ENCODE measurements at places on chromosomes 5 and 9.

DNA sequence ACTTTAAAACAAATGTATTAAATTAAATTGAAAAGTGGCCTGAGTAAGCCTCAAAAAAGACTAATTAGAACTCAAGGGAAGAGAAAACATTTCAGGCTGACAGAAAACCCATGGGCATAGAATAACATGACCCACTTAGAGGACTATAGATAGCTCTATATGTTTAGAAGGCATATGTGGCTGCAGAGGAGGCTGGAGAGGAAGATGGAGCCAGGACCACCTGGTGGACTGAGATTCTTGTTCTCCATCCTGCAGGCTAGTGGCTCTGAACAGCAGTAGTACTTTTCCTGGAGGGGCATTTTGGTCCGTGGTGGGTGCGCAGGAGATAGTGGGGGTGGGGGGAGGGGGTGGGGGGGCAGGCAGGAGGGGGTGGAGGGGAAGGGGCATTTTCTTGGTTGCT, 10.3 kb upstream of the NPR2 start:
- no peak for DNase-seq

GRCh38 chr5:146016764-146017484, 80.5 kb downstream of the SH3RF2 start:
- DNase-seq = no peak

- DNase-seq = no peak
These were observed 146.2 kb downstream of the CCDC192 start for GRCh38 chr5:127849408-127849807.

GRCh38 chr5:96936431-96937320, 796 bp downstream of the LNPEP start:
- DNase-seq = peak; percentile 54

GRCh38 chr5:5351288-5351979, 71.0 kb upstream of the ICE1 start:
- DNase-seq = no peak

GRCh38 chr5:136309932-136310598, 55.3 kb downstream of the TRPC7 start:
- no peak for DNase-seq

- no peak for DNase-seq
These were observed 166.8 kb downstream of the NNT start for GRCh38 chr5:43769571-43770355.

GRCh38 chr5:73186976-73187375, 14.0 kb downstream of the TMEM174 start:
- no peak for DNase-seq

DNA sequence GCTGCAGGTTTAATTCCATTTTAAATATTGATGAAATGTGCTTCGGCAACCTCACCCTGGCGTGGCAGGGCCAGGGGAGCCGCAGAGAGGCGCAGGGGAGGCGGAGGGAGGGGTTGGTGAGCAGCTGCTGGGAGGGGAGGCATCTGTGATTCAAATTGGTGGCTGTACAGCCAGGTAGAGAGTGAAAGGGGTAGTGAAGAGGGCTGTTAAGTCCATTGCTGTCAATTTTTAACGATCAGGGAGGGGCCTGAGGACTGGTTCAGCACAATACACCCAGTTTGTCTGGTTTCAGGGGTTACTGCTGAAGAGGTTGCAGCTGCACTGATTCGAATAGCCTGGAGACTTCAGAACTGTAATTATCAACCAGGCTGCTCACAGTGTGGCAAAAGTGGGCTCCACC, 31.3 kb downstream of the LHX6 start:
- DNase-seq = no peak

DNA sequence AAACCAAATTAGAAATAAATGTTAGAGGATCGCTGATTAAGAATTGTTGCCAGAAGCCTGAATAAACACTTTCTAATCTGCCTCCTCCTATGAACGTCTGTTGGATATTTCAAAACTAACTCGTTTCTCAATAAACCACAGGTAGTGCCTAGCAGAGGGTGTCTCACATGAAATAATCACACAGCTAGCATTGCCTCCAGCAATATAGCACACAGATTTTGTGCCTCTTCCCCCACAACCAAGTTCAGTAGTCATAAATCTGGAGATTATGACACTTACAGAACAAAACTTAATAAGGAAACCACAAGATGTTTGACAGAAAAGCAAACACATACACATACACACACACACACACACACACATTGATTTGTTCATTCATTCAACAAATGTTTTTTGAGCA, 173.2 kb upstream of the CDH10 start:
- no peak for DNase-seq

- DNase-seq = no peak
These were observed 38.5 kb downstream of the ADAMTS16 start for GRCh38 chr5:5178580-5178979.

- no peak for DNase-seq
These were observed 16.4 kb upstream of the TTC1 start for GRCh38 chr5:159992566-159992965.

GRCh38 chr9:114153761-114154599, 1.4 kb upstream of the COL27A1 start:
- DNase-seq = no peak

GRCh38 chr5:173891308-173892116, 3.4 kb downstream of the CPEB4 start:
- DNase-seq = no peak

DNA sequence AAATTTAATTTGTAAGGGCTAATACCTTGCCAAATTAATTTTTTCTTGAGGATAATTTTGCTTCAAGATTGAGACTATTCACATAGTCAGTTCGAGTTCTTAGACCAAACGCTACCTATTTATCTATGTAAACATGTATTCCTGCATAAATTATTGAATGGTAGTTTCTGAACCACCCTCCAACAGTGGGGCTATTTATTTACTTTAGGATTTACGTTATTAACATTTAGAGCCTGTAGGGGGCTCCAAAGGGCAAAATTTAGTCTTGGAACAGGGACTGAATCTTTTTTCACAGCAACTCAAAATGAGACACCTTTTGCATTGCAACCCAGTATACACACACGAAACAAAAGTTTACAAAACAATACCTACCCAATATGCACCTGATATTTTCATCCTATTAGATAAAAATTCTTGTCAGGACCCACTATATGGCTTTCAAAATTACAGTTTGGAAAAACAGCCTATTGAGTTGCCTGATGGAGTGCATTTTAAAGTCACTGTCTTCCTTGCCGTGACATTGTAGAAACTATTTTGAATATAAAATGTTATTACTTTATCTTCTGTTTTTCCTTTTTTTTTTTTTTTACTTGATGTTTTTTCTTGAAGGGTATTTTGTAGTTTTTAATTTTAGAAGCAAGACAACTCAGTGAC, 47.1 kb upstream of the POU4F3 start:
- DNase-seq = no peak

GRCh38 chr5:142360607-142361120, 35.8 kb upstream of the SPRY4 start:
- no peak for DNase-seq

DNA sequence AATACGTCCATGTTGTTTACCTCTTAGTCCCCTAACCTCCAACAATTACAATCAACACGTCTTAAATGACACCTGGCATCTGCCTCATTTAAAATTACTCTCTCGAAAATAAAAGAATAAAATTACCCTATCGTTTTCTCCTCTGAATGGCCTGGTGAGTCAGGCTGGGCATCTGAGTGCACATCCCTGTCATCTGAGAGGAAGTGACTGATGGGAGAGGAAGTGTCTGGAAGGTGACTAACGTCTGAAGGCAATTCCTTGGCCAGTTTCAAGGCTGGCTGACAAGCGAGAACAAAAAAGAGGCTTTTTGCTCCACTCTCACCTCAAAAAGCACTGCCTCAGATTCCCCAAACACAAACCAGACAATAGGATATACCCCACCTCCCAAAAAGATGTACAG, 57.7 kb downstream of the MAPKAP1 start:
- no peak for DNase-seq

- DNase-seq = no peak
These were observed 242.6 kb downstream of the DENND1A start for GRCh38 chr9:123687246-123687751.

- no peak for DNase-seq
These were observed 2.0 kb downstream of the DENND1A start for GRCh38 chr9:123927625-123928532.

DNA sequence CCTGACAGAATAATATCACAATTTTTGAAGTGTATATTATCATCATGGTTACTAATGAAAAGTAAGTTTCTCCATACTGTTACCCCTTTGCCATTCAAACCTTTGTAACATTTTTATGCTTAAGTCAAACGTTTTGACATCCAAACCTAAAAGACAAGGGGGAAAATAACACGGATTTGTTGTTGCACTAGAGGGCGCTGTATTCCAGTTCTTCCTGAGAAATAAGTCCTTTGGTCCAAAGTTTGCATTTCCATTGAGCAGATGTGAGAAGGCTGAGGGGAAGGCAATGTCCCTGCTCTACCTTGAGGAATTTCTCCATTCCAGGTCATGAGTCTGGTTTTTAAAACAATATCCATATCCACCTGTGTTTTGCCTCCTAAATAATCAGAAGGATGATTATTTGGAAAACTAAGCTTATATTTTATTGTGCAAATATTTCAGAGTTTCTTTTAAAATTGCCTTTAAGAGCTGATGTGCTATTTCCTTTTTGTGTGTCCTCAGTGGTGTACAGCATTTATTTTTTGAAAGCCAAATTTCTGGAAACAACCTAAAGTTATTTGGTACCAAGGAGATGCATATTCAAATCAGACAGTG, 9.7 kb downstream of the LECT2 start:
- peak; percentile 52 for DNase-seq

DNA sequence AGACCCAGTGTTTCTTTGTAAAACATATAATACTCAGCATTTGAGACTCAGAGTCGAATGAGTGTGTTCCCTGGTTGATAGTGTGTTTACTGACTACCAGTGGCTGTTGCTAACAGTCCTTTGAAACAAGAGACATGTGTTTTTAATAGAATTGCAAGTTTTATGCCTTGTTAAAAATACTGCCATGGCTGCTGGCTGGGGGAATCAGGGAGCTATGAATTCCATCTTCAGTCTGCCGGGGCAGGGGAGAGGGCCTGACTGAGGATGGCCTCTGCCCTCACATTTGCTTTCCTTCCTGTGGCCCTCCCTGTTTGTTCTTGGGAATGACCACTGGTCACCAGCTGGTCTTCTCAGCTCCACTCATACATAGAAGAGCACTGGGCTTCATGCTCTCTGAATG, 63.8 kb downstream of the PDZD2 start:
- DNase-seq = no peak

GRCh38 chr9:107215381-107215780, 67.7 kb upstream of the RAD23B start:
- no peak for DNase-seq

DNA sequence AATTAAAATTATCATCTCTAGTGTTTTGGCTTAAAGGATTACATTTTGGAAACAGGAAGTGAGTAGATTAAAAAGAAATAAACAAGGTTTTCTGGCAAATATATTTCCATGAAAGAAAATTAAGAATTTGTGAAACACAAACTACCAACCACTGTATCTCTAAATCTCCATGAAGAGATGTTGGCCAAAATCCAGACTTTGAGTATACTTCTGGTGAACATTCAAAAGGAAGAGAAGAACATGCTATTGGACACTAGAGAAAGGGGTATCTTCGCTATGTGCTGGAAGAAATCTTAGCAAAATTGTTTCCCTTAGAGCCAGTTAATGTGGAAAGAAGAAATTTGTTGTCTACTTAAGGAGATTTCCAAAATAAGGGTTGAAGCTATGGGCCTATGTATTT, 710.4 kb upstream of the CTNND2 start:
- DNase-seq = no peak

- peak; percentile 79 for DNase-seq
These were observed 41.0 kb downstream of the OTULIN start for GRCh38 chr5:14705556-14705955.

DNA sequence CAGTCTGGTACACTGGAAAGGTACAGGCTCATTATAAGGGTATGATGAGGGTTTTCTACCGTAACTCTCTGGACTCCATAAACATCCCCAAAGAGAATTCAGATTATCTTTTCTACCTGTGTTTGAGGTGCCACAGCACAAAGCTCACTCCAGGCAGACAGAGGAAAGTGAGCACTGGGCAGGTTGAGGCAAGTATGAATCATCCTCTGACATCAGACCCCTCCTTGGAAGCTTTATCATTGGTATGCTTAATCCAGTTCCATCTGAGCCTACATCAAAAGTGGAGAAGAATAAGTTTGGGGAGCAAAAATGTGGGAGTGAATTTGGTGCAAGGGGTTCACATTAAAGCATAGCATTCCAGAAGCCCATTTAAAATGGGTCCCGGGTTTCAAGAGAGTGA, 21.7 kb downstream of the C9orf152 start:
- DNase-seq = no peak

DNA sequence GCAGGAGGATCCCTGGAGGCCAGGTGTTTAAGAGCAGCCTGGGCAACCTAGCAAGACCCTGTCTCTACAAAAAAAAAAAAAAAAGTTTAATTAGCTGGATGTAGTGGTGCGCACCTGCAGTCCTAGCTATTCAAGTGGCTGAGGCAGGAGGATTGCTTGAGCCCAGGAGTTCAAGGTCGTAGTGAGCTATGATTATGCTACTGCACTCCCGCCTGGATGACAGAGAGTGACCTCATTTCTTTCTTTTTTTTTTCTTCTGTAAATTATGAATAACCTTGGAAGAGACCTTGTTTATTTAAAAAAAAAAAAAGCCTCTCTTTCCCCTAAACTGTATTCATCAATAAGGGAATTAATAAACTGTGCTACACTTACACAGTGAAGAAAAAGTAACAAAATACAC, 43.6 kb upstream of the SLC30A5 start:
- DNase-seq = no peak

DNA sequence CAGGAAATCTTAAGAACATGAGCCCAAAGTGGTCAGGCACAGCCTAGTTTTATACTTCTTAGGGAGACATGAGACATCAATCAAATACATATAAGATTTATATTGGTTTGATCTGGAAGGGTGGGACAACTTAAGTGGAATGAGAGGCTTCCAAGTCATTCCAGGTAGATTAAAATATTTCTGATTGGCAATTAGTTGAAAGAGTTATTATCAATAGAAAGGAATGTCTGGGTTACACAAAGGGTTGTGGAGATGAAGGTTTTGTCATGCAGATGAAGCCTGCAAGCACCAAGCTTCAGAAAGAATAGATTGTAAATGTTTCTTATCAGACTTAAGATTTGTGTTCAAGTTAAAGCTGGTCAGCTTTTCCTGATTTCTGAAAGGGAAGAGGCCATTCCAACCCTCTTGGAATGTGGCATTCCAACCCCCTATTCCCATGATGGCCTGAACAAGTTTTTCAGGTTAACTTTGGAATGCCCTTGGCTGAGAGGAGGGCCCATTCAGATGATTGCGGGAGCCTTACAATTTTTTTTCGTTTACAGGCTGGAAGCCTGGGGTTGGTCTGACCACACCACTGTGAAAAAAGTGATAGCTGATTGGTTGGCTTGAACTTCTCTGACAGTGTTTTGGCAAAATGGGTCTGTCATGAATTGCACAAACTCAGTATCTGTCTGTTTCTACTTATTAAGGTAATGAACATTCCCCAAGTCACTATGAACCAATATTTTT, 245.6 kb upstream of the RAI14 start:
- DNase-seq = no peak

All from left lobe of liver (tissue), 2 donors.